ENCODE measurements at places on chromosomes 4 and X.

GRCh38 chr4:147510962-147511668, 30.2 kb downstream of the EDNRA start:
- DNase-seq, result no peak

- DNase-seq, result no peak
Observed at GRCh38 chr4:17616283-17616682, 1.8 kb downstream of the MED28 start.

DNA sequence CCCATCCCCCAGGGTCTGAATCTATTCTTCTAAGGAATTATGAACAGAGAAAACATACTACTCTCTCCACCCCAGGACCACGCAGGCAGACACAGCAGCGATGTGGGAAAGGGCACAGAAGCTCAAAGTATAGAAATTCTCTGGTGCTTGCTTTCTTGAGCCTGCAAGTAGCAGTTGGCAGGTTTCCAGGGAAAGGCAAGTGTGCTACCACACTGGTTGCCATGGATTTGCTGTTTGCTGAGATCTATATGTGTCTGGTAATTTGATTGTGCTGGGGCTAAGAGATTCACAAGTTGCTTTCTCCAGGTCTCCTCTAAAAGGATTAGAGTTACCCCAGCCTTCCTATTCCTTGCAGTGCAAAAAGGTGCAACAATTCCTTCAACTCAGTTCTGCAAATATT, 83.1 kb downstream of the GUCY2F start:
- DNase-seq, result no peak

DNA sequence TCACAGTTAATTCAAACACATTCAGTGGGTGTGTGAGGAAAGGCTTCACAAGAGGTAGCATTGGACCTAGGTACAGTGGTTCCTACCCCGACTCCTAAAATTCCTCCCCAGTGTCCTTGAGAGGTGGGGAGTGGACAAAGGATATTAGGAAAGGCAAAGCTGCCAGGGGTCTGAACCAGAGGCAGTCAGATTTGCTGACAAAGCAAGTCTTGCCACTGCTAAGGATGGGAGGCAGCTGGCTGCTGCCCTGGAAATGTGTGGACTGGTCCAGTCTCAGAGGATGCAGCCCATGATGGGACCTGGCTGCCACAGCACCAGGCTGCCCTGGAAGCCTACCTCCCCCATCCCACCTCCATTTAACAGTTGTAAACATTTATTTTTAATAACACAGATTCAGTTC, 4.1 kb upstream of the PHF8 start:
- no peak for DNase-seq

- DNase-seq, result no peak
Observed at GRCh38 chr4:36313301-36313700, 31.9 kb downstream of the DTHD1 start.

GRCh38 chr4:141730805-141731204, 94.4 kb downstream of the IL15 start:
- DNase-seq, result no peak
